Fibroblast of skin of right quadriceps (primary cell): ENCODE measurements at places on chromosomes 3 and 15.

- DNase-seq, result no peak
Measured at GRCh38 chr3:31133541-31133940, 239.1 kb upstream of the GADL1 start.

DNA sequence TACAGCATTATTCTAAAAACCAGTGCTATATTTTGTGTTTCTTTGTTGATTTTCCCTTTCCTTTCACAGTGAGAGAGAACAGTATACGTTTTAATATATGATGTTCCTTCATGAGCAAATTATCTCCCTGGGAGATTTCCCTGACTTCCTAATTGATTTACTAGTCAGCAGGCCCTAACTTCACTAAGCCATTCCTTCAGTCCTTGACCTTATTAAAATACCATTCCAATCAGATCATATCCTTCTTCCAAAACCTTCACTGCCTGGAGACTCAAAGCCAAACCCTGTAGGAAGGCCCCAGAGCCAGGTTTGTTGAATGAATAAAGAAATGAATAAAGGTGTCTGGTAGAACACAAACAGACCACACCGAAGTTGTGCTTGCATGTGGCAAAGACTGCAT, 43.8 kb upstream of the ARHGEF3 start:
- peak; percentile 54 for DNase-seq

DNA sequence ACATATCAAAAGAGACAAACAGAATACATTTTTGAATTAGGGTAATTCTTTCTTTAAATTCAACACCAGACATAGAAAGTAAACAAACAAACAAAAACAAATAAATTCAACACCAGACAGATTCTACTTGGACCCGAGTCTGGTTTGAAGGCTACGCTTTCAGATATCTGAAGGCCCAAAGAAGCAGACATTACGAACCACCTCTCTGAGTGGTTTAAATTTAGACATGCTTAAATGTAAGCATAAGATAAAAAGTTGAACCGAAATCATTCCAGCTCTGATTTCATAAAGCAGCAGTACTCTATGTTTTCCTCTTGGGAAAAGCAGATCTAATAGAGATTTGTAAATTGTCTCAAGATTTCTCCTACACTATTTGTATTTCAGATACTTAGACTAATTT, 29.9 kb downstream of the UBA5 start:
- no peak for DNase-seq

DNA sequence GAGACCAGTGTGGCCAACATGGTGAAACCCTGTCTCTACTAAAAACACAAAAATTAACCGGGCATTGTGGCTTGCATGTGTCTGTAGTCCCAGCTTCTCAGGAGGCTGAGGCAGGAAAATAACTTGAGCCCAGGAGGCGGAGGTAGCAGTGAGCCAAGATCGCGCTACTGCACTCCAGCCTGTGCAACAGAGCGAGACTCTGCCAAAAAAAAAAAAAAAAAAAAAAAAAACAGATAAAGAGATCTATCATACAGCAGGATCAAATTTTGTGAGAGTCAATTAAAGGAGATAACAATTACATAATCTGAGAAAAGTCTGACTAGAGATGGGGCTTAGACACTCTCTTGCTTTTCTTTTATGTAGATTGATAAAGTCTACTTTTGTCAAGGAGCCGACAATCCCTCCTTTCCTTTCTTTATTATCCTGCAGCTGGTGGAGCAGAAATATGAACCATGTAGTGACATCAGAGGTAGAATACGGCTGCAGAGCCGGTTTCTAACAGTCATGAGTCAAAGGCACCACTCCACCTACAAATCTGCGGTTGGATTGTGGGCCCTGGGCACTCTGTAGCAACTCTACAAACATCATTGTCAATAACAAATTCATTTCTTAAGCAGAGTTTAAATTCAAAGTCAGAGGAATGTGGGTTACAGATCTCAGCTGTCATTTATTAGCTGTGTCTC, 9.0 kb downstream of the C2CD4A start:
- peak; percentile 55 for DNase-seq

- DNase-seq, result no peak
Measured at GRCh38 chr3:57783186-57784088, 27.3 kb downstream of the SLMAP start.
